Stimulated activated CD4-positive, alpha-beta T cell treated with anti-CD3 and anti-CD28 coated beads, Interleukin-2, amount 100 ng/mL, for 24 hours (primary cell): ENCODE measurements at places on chromosomes 2 and 18.

- DNase-seq: no peak
Observed at GRCh38 chr2:166560022-166560421, 66.0 kb upstream of the SCN7A start.

DNA sequence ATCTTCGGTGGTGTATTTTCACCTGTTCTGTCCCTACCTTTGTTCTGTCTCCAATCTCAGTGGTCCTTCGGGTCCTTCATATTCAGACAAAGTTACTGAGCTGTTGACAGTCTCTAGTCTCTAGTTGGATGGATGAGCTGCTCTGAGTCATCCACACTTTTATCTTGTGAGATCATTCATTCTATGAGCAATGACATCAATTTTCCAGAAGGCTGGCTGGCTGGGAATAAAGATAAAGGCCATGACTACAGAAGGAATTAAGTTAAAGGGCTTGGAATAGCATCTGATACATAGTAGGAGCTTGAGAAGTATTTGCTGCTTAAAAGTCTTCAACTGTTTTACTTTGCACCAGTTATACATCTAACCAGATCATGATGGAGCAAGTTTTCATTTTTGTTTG lies 43.1 kb upstream of the SLC39A10 start:
- no peak for DNase-seq

- peak; percentile 90 for DNase-seq
Observed at GRCh38 chr2:231709981-231710798, 1.9 kb downstream of the PTMA start.

GRCh38 chr2:226080334-226080733 lies 680.8 kb downstream of the NYAP2 start:
- no peak for DNase-seq

DNA sequence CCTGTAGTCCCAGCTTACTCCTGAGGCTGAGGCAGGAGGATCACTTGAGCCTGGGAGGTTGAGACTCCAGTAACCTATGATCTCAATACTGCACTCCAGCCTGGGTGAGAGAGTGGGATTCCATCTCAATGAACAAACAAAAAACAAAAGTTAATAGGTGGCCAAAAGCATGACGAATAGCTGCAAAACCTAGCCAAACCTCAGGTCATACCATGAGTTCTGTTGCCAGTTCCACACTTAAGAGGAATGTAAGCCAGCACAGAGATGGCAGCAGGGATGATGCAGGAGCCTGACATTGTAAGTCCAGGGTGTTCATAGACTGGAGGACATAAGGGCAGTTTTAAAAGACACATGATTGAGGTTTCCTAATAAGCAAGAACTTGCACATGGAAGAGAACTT lies 55.3 kb upstream of the RMDN2 start:
- DNase-seq: no peak

DNA sequence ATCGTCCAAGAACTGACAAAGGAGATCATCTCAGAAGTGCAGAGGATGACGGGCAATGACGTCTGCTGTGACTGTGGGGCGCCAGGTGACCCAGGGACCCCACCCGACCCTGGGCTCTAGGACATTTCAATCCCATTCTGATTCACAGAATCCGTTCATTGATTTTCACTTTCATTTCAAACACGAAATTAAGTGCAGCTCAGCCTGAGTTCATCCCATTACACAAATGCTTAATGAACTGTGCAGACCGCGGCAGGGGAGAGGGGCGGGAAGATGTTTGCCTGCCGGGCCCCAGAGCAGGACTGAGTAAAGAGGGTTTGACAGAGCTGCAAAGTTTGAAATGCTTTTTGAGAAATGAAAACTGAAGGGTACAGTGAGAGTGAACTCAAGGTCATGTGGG lies 67.1 kb downstream of the ITGB1BP1 start:
- no peak for DNase-seq

- DNase-seq: no peak
Observed at GRCh38 chr2:235979037-235979436, 189.1 kb downstream of the GBX2 start.

GRCh38 chr2:39995005-39995737 lies 216.1 kb upstream of the THUMPD2 start:
- no peak for DNase-seq

DNA sequence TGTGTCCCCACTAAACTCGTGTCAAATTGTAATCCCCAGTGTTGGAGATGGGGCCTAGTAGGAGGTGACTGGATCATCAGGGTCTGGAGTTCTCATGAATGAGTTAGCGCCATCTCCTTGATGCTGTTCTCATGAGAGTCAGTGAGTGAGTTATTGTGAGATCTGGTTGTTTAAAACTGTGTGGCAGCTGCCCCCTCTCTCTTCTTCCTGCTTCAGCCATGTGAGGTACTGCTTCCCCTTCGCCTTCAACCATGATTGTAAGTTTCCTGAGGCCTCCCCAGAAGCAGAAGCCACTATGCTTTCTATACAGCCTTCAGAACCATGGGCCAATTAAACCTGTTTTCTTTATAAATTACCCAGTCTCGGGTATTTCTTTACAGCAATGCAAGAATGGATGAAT lies 50.4 kb downstream of the AP1S3 start:
- no peak for DNase-seq

- no peak for DNase-seq
Observed at GRCh38 chr2:149595056-149595963, 7.7 kb upstream of the MMADHC start.

- DNase-seq: no peak
Observed at GRCh38 chr2:16568998-16569784, 96.4 kb downstream of the CYRIA start.

DNA sequence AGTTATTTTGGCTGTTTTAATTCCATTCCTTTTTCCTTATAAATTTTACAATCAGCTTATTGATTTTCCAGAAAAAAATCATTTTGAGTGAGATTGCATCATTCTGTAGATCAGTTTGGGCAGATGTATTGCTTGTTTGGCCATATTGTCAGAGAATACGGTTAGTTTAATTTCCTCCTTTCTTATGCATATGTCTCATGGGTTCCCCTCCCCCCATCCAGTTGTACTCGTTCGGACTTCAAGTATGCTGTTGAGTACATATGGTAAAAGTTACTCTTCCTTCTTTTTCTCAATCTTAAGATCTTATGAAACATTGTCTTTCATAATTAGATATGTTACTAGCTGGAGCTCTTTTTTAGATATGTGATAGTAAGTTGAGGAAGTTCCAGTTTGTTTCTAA lies 131.2 kb upstream of the TTC27 start:
- no peak for DNase-seq

- no peak for DNase-seq
Observed at GRCh38 chr18:35573531-35573930, 8.0 kb upstream of the GALNT1 start.

DNA sequence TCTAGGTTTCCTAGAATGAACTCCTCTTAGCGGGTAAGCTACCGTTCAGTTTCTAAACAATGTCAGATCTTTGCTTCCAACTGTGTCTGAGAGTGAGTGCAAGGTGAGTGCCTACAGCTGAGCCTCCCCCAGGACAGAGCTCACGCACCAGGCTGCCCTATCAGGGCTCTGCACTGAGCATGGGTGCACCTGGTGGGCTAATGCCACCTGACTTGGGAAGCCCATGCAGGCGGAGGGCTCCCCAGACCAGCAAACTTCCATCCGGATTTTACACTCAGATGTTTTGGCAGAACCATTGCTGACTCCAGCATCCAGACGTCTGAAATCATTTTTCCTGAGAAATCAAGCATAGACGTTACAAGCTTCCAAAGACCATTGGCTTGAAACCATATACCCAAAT lies 16.1 kb upstream of the MLPH start:
- DNase-seq: no peak

DNA sequence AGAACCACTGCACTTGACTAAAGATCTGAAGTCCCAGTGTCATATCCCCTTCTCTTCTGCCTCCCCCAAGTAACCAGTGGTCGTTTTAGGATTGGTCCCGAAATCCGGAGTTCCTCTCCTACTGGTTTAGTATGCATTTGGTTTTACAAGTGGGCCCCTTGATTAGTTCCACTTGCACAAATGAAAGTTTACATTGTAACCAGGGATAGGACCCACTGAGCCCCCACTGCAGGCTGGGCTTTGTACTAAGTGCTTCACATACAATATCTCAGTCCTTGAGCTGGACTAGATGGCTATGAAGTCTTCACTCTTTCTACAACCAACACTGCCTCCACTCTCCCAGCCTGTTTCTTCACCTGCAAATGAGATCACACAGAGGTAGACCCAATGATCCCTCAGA lies 50.4 kb downstream of the CYRIA start:
- no peak for DNase-seq

DNA sequence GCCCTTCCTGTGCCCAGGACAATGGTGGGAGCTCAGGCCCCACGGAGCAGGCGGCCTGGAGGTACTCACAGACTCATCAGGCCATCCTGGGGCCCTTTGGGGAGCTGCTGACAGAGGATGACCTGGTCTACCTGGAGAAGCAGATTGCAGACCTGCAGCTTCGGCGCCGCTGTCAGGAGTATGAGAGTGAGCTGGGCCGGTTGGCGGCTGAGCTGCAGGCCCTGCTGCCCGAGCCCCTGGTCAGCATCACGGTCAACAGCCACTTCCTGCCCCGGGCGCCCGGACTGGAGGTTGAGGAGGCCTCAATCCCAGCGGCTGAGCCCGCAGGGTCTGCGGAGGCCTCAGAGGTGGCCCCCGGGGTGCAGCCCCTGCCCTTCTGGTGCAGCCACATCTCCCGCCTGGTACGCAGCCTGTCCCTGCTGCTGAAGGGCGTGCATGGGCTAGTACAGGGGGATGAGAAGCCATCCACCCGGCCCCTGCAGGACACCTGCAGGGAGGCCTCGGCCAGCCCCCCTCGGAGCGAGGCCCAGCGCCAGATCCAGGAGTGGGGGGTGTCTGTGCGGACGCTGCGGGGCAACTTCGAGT lies 8.3 kb upstream of the KLHL30 start:
- DNase-seq: no peak

- DNase-seq: no peak
Observed at GRCh38 chr2:24448797-24449196, 42.3 kb upstream of the NCOA1 start.

DNA sequence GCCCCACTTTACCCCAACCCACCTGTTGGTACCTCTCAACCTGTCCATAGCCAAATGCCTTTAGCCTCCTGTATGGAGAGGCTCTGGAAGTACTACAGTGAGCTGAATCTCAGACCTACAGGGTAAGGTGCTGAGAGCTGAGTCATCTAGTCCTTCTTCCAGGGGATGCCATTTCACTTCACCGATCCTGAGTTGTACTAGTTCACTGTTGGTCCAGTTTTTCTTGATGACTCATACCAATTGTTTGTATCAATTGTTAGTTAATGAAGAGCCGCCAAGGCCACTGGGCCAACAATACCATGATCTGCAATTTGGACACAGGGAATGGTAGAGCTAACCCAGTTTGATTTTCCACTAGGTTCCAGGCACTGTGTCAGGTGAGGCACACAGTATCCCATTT lies 257.0 kb downstream of the CLIP4 start:
- no peak for DNase-seq

GRCh38 chr2:142165790-142166189 lies 35.0 kb upstream of the LRP1B start:
- DNase-seq: no peak

DNA sequence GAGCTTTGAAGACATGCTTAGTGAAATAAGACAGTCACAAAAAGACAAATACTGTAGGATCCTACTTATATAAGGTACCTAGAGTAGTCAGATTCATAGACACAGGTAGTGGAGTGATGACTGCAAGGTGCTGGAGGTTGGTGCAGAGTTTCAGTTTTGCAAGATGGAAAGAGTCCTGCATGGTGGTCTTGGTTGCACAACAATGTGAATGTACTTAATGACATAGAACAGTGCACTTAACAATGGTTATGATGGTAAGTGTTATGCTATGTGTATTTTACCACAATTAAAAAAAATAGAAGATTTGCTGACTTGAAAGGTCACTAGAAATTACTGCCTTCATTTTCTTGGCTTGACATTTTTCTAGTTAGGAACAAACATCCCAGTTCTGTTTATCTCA lies 9.5 kb downstream of the CERS6 start:
- DNase-seq: no peak

- DNase-seq: no peak
Observed at GRCh38 chr18:32091325-32091723, 350 bp upstream of the RNF138 start.

DNA sequence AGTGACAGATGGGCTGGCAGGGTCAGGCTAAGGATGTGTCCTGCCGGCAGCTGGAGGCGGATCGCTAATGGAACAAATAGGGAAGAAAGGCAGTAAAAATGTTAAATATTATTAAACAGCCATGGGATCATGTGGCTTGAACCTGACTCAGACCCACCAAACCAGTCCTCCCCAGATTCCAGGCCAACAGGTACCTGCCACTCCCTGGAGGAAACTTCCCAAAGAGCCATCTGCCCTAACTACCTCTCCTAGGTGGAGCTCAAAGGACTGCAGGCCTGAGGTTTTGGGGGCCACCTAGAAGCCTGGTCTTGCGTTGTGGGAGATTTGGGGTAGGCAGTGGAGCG lies 34.3 kb downstream of the CIB4 start:
- DNase-seq: no peak

GRCh38 chr2:232116852-232117251 lies 155.3 kb downstream of the DIS3L2 start:
- no peak for DNase-seq

- DNase-seq: no peak
Observed at GRCh38 chr18:275486-275885, 7.6 kb upstream of the THOC1 start.

DNA sequence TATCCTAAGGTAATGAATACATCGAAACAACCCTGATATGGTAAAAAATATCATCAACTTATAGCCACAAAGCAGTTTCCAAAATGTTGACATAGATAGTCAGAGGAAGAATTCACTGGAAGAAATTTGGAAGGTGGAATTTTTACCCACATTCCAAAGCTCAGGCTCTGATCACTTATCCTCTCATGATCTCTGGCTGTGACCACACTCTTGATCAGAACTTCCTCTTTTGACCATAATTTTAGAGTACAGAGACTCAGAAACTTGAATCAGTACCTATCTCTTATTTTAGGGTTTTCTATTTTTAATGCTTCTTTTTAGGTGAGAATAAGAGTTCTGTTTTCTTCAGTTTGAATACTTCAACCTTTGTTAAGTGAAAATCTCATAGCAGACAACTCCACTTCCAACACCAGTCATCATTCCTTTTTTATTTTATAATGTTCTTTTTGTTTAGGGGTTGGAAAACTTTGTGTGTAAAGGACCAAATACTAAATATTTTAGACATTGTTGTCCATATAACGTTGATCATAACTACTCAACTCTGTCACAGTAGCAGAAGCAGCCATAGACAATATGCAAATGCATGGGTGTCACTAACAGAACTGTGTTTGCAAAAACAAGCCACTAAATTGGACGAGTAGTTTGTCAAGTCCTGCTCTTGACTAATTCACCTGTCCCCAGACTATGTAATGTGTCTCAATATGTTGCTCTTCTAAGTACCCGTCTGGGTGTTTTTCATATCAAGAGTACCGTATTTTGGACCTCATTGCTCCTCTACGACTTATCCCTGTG lies 891.6 kb upstream of the CRIM1 start:
- DNase-seq: no peak
